HFFc6 (cell line): ENCODE measurements at places on chromosomes 2 and 18.

- no peak for DNase-seq
Measured at GRCh38 chr2:176091329-176092258, 927 bp upstream of the HOXD13 start.

DNA sequence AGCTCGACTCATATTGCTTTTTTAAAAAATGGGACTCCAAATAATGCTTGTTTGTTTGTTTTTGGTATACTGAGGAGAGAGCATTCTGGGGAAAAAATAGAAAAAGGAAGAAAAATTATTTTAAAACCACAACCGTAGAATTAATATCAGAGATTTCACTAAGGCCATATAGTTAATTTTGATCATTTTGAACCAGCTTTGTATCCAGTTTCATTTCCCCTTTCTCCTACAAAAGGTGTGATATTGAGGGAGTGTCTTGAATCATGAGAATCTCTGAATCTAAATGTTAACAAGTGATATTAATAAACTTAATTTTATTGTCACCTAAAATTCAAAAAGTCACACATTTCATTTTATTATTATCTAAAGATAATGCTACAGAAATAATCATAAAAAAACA lies 198.5 kb upstream of the GALNT5 start:
- no peak for DNase-seq

DNA sequence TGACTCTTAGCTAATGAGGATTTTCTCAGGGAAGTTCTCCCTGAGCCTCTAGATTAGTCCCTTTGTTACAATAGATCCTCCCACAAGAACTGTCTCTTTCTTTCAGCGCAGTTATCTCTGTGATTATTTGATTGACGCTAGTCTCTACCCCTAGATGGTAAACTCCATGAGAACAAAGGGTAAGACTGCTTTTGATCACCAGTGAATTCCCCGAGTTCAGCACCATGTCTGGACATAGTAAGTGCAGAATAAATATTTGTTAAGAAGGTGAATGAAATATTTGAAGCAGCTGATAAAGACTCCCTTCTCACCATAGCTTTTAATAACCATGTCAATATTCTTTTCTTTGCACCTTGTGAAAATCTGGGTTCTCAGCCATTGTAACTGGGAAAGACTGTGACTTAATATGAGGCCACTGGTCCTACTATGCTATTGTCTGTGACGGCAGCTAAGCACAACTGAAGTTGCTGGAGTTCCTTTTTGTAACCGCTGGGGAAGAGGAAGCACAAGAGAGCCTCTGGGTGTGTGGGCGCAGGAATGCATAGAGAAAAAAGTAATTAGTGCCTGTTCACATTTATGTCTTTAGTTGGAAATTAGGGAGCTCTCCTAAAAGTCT lies 214.7 kb downstream of the TGIF1 start:
- no peak for DNase-seq

- no peak for DNase-seq
Measured at GRCh38 chr18:52344881-52345280, 4.9 kb downstream of the DCC start.

DNA sequence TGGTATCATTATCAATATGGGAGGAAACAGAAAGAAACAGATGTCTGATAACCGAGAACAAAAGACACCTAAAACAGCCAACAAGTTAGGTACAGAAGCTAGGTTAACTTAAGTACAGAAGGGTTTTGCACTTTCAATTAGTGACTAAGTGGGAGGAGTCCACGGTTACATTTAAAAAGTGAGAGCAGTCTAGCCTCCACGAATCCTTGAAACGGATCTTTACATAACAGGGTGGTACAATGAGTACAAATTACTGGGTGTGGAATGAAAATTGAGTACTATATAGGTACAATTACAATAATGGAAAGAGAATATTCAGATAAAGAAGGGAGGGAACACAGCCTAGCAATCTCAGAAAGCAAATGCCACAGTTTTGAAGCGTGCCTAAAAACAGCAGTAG lies 76.6 kb downstream of the TLK1 start:
- DNase-seq, result no peak

- no peak for DNase-seq
Measured at GRCh38 chr2:198465970-198466369, 661.6 kb downstream of the PLCL1 start.

- no peak for DNase-seq
Measured at GRCh38 chr2:223418604-223419199, 183.5 kb downstream of the SCG2 start.

DNA sequence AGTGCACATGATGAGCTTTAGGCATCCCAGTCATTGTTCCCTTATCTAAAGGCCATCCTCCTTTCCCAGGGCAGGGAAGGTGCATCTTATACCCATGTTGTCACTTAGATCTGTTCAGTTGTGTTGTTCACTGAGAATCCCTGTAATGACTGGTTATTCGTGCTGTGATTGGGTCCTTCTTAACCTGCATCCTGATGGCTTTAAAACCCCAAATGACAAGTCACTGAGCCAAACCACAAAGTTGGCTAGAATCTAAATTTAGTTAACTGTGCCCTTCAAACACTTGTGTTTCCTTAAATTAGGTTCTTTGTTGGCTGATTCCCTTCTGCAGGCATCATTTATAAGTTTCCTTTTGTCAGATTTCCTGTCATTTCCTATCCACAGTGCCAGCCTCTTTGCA lies 58.5 kb upstream of the SLC16A14 start:
- DNase-seq, result no peak

- no peak for DNase-seq
Measured at GRCh38 chr18:62368100-62368499, 43.0 kb downstream of the TNFRSF11A start.

DNA sequence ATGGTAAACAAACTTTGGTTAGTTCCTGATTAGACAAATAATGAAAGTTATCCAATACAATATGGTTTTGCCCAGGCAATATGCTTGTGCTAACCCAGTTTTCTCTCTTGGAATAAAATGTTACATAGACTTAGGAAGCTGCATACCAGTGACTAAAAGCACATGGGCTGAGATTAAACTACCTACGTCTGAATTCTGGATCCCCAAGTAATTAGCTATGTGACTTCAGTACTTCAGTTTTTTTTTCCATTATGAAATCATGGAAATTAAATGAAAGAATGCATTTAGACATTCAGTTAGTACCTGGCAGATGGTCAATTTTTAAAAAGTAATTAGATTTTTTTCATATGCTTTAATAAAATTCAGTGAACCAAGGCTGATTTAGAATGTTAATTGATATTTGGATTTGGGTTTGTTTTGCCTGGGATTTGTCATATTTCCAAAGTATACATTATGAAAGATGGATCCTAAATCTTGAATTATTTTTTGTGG lies 213.9 kb downstream of the PTH2R start:
- DNase-seq, result no peak

GRCh38 chr18:46344416-46345180 lies 240.4 kb downstream of the HAUS1 start:
- DNase-seq, result no peak

DNA sequence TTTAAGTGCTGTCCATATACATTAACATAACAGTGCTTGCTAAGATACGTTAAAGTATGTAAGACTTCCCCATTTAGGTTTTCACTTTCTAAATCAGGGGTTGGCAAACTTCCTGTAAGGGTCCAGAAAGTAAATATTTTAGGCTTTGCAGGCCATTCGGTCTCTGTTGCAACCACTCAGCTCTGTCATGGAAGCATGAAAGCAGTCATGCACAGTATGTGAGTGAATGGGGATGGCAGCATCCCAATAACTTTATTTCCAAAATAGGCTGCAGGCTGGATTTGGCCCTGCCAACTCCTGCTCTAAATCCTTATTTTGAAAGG lies 128.7 kb downstream of the PLA2R1 start:
- no peak for DNase-seq

GRCh38 chr2:176457481-176457880 lies 188.2 kb downstream of the MTX2 start:
- DNase-seq, result no peak

DNA sequence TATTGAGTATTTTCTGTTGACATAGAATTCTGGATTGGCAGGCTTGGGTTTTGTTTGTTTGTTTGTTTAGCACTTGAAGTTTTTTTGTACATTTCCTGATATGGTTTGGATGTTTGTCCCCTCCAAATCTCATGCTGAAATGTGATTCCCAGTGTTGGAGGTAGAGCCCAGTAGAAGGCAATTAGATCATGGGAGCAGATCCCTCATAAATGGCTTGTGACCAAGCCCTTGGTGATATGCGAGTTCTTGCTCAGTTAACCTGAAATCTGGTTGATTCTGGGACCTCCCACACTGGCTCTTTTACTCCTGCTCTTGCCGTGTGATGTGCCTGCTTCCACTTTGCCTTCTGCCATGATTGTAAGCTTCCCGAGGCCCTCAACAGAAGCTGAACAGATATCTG lies 98.0 kb downstream of the PTPN4 start:
- DNase-seq, result no peak

DNA sequence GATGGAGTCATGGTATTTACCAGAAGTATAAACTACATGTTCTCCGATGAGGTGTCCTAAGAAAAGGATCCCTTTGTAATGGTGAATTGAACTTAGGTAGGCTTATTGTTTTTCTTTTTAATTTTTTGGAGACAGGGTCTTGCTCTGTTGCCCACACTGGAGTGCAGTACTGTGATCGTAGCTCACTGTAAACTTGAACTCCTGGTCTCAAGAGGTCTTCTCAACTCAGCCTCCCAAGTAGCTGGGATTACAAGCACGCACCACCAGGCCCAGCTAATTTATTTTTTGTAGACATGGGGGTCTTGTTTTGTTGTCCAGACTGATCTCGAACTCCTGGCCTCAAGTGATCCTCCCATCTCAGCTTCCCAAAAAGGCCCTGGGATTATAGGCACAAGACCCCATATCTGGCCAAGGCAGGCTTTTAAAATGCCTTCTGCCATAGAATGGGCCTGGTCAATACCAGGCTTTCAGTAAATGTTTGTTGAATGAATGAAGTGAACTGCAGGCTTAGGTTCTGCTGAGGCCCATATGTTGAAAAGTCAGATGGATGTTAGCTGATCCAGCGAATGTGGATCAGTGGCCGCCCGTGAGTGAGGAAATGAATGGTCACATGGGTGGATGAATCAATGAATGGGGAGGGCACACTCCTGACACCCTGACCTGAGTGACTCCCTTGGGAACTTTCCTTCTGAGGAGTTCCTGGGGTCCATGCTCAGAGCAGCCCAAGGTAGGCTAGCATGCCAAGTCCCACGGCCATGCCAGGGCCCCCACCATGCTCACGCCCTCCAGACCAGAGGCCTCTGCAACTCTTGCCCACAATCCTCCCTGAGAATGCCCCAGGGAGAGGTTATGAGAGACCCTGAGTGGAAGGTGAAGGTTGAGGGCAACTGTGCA lies 118.0 kb upstream of the MYCN start:
- DNase-seq, result no peak

- no peak for DNase-seq
Measured at GRCh38 chr18:46623541-46623940, 33.5 kb downstream of the LOXHD1 start.

DNA sequence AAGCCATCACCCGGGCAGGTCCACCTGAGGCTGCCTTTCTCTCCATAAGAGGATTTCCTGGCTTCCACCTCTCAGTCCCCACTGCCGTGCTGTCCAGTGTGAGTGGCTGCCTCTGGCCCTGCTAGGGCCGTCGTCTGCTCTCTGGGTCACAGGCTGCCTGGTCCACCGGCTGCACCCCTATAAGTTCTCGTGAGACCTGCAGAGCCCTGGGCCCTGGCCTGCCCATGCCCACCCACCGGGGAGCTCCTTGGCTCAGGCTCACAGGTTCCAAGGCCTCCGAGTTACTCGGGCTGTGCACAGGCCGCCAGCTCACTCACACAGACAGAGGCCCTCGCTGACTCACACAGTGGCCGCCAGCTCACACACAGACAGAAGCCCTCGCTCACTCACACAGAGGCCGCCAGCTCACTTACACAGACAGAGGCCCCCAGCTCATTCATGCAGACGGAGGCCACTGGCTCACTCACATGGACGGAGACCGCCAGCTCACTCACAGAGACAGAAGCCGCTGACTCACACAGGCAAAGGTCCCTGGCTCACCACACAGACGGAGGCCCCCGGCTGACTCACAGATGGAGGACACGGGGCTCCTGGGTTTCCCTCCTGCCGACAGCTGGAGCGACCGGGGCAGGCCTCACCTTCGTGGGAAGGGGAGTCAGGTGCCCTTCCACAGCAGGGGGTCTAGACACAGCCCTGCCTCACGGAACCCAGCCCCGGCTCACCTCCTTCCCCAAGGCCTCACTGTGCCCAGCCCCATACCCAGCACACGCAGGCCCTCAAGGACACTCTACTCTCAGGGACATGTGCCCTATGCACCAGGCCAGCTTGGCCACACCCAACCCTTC lies 334.1 kb upstream of the MYT1L start:
- no peak for DNase-seq

GRCh38 chr18:73714466-73714865 lies 433.2 kb downstream of the FBXO15 start:
- no peak for DNase-seq

GRCh38 chr2:171841996-171842395 lies 52.0 kb downstream of the SLC25A12 start:
- no peak for DNase-seq

DNA sequence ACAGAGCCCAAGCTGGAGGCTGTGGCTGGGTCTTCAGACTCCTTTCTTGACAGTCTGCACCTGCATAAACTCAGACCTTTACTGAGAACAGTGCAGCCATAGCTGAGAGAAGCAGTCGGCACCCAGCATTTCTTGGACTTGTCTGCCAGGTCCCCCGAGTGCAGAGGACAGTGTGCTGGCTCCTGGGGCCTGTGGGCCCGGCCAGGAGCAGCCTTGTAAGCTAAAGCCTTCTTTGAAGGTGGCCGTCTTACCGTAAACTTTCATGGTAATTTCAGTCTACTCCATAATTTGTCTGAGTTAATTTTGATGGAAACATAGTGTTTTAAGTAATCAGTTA lies 70.9 kb downstream of the LRRFIP1 start:
- DNase-seq, result no peak

GRCh38 chr2:73406996-73407395 lies 21.4 kb downstream of the ALMS1 start:
- DNase-seq, result no peak

DNA sequence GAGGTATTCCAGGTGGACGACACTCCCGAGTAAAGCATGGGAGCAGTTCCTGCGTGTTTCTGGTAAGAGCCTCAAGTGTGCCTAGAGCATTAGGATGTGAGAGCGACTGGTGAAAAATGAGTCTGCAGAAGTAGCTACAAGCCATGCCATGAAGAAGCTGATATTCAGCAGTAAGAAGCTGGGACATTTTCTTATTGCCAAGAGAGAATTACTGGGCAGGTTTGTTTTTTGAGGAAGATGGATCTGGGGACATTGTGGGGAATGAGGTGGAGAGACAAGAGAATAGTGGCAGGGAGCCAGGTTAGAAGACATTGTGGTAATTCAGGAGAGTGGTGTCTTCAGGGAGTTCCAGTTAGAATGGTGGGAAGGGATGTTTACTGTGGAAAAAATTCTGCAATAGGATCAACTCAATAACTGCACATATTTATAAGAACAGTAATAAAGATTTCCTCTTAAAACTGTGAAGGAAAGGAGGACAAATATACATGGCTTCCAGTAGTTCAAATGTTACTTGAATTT lies 38.2 kb downstream of the CRIM1 start:
- DNase-seq, result no peak

DNA sequence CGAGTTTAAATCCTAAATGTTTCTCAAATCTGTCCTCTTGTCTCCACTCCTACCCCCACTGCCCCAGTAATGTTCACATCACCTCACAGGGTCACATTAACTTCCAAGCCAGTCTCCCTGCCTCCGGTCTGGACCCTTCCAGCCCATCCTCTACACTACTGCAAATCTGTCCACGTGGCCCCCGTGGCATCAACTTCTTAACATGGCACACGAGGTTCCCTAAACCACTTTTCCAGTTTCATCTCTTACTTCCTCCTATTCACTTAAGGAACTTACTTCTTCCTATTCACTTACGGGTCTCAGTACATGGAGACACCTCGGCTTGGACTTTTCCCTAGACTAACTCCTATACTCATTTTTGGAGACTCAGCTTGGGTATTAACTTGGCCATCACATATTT lies 27.0 kb downstream of the MRPL33 start:
- no peak for DNase-seq
